ENCODE measurements at places on chromosomes 3 and 15.

DNA sequence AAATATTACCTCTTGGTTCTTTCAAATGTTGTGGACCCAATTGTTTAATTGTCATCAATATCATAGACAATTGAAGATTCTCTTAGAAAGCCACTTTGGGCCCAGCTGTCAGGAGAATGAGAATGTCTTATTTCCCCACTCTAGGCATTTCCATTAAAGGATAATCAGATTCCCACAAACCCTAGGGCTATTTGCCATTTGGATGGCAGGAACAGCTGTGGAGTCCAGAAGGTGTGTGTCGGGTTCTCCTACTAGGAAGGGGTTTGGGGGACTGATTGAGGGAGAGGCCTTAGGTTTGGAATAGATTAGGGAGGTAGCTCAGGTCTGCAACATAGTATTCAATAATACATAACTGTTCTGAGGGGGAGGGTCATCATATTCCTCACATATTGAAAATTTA is 35.2 kb upstream of the PLSCR5 start:
- DNase-seq, result no peak

DNA sequence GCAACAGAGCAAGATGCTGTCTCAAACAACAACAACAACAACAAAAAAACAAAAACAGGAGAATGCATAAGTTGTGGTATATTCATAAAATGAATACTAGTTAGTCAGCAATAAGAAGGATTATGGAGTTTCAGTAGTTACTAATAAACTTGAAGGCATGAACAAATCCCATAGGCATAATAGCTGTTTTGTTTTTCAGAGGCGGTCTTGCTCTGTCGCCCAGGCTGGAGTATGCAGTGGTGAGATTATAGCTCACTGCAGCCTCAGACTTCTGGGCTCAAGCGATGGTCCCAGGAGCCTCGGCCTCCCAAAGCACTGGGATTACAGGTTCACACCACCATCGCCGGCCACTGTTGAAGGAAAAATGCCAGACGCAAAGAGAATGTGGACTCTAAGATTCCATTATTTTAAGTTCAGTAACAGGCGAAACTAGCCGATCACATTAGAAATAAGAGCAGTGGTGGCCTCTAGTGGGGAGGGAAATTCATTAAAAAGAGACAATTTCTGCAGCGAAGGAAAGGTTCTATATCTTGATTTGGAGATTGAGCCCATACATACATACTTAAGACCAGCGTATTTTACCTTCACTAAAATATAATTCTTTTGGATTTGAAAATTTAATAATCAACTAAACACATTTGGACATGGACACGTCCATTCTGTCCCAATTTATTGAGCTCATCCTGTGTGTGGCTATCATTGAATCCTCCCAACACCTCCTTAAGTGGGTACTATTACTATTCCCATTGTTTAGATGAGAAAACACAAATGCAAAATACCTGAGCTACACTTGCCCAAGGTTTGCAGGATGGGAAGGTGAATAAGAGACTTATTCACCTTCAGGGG is 27.4 kb upstream of the HDAC11 start:
- DNase-seq, result peak; percentile 81

DNA sequence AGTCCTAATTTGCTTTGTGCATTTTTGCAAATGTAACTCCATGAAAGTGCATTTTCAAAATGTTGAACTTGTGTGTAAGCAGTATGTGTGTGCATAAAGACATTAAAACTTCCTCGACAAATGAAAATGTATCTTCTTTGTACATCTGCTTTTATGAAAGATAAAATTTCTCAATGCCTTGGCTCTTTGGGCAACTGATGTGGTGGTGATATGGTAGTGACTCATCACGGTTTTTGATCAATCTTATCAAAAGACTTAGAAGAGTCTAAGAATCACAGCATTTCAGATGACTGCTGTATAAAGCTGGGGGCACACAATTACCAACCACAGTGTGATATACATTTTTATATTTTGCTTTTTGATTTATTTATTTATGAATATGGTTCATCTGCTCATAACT is 5.4 kb upstream of the MASP1 start:
- no peak for DNase-seq

- no peak for DNase-seq
Measured at GRCh38 chr15:78702609-78703333, 61.8 kb upstream of the CHRNB4 start.

Data from tongue (tissue), 3 donors.